ENCODE measurements at places on chromosomes 2 and 18. TPM values are rescaled to one million over a fixed set of nuclear protein-coding genes. Genes with fewer than 3 reads are reported as not detected.

The FBLN7 gene
- total RNA-seq = under 0.01 TPM

The CNTNAP5 gene
- total RNA-seq = not detected

The PCGF1 gene
- total RNA-seq = 39.0 TPM

The MC4R gene
- total RNA-seq = not detected

The RNF144A gene
- 1.1 TPM for total RNA-seq

The NOSTRIN gene
- under 0.01 TPM for total RNA-seq

The RAD51AP2 gene
- 0.34 TPM for total RNA-seq

The TSHZ1 gene
- 2.1 TPM for total RNA-seq

The MROH2A gene
- total RNA-seq = not detected

The IL36B gene
- total RNA-seq = under 0.01 TPM

The ACVR1C gene
- total RNA-seq = 0.34 TPM

The SERPINB5 gene
- total RNA-seq = 470 TPM

The GRB14 gene
- total RNA-seq = 2.6 TPM

The BCL11A gene
- 14.9 TPM for total RNA-seq

The DCC gene
- not detected for total RNA-seq

The ABCB11 gene
- total RNA-seq = under 0.01 TPM

The CD8A gene
- total RNA-seq = not detected

The PLGLB2 gene
- total RNA-seq = 1.5 TPM

Measured in nasal cavity respiratory epithelium epithelial cell of viscerocranial mucosa (primary cell).